CD4-positive, alpha-beta T cell treated with Interleukin-15 for 4 hours (primary cell): ENCODE measurements at places on chromosomes 16 and 17.
A peak's percentile ranks its signal among the peaks of the same experiment; 100 is the strongest.

- DNase-seq = no peak
Measured at GRCh38 chr17:50382931-50383330, 9.9 kb downstream of the EME1 start.

DNA sequence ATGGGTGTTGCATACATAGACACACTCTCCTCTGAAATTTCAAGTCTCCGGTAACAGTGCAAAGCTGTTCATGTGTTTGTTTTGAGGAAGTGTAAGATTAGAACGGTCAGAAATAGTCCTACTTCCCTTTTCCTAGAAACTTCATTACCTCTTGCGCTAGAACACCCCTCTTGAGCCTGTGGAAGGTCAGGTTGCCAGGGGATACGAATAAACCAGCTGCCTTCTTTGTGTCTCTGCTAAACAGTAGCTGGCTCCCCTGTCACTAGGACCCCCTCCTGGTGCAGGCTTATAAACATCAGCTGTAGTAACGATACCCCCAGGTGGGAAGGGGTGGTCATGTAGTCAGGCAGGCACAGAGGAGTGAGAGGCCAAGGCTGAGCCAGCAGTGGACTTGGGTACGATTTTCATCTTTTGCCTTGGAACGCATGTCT, 113.4 kb upstream of the RCVRN start:
- DNase-seq = no peak

GRCh38 chr16:80079072-80079471, 461.7 kb upstream of the DYNLRB2 start:
- no peak for DNase-seq

- peak; percentile 60 for DNase-seq
Measured at GRCh38 chr17:57955183-57955931, at the start of gene CUEDC1. Gene CUEDC1, minus strand, starts transcription at chr17:57955412. Its CDS starts 69,848 bp downstream, at chr17:57885564.

DNA sequence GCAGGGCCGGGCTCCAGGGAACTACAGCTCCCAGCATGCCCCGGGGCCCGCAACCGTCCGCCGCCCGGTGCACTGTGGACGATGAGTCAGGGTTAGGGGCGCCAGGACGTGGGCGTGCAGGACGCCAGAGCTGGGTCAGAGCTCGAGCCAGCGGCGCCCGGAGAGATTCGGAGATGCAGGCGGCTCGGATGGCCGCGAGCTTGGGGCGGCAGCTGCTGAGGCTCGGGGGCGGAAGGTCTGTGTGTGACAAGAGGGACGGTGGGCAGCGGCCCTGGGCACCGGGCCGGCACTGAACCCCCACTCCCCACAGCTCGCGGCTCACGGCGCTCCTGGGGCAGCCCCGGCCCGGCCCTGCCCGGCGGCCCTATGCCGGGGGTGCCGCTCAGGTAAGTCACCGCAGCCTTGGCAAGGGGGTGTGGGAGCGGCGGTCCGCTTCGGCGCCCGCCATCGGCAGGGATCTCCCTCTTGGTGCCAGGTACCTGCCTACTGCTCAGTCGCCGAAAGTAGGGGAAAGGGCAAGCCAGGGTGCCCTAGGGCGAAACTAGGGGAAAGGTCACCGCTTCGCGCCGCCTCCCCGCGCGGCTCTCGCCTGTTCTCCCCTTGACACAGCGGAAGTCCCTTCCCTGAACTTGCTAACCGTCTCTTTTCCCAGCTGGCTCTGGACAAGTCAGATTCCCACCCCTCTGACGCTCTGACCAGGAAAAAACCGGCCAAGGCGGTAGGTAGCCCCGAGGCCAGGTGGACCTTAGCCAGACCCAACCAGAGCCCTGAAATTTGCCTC, at the start of the genes ACADVL and DLG4:
TSS of gene ACADVL (plus strand) at position 127 of the 781 bp plus-strand sequence. CDS start at position 174, 47 bp downstream.
TSS of gene DLG4 (minus strand) at position 25 of the 781 bp plus-strand sequence.
- DNase-seq = peak; percentile 83

DNA sequence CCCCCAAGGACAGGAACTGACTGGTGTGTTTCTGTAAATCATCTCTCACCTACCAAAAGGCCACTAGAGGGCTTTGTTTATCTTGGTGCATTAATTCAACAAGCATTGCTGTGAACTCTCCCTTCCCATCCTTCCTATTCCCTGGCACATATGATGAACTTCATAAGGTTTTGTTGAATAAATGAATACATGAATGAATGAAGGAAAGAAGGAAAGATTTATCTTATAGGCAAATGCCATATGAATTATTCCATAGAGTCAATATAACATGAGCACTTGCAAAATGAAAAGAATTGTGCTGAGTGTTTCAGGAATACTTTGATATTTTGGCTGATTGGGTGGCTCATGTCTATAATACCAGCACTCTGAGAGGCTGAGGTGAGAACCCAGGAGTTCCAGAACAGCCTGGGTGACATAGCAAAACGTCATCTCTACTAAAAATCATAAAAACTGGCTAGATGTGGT, 4.3 kb downstream of the SPDYE4 start:
- peak; percentile 10 for DNase-seq

DNA sequence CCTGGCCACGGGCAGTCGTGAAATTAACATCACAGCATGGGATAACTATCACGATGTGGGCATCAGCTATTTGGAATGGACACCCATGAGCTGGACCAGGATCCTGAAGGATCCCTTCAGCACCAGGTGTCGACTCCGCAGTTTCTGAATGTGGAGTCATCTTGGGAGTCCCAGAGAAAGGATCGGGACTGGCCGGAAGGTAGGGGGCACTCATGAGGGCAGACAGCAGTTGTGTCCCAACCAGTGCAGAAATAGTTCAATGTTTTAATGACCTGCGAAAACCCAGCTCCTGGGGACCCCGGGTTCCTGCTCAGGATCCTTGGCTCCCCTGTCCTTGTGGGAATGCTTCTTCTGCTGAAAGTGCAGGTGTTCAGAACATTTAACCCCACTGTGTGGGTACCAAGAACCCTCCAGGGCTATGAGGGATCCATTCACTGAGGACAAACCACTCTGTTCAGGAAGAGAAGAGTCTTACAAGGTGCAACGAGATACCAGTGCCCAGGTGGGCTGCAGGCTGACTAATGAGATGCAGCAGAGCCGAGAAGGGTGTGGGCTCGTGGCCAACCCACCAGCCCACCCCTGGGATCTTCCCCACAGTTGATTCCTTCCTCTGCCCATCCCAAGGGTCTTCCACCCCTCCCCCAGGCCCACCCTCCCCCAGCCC, 154.8 kb downstream of the SALL1 start:
- no peak for DNase-seq

- DNase-seq = no peak
Measured at GRCh38 chr16:24372824-24373223, 116.7 kb downstream of the CACNG3 start.

DNA sequence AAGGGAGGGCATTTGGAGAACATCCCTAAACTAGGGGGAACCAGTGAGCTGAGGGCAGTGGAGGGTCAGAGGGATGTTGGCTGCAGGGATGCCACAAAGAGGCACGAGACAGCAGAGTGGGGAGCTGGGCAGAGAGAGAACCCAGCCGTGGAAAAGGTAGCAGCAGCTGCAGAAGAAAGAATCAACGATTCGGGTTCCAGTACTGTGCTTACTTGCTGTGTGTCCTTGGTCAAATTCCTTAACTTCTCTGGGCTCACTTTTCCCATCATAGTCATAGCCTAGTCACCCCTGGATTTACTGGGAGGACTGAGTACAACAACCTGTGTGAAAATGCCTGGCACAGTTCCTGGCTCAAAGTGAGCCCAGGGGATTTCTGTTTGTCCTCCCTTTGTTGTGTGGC, 12.8 kb upstream of the MMP2 start:
- DNase-seq = no peak

GRCh38 chr17:10618202-10618635, 38.9 kb downstream of the MYH3 start:
- DNase-seq = peak; percentile 59

DNA sequence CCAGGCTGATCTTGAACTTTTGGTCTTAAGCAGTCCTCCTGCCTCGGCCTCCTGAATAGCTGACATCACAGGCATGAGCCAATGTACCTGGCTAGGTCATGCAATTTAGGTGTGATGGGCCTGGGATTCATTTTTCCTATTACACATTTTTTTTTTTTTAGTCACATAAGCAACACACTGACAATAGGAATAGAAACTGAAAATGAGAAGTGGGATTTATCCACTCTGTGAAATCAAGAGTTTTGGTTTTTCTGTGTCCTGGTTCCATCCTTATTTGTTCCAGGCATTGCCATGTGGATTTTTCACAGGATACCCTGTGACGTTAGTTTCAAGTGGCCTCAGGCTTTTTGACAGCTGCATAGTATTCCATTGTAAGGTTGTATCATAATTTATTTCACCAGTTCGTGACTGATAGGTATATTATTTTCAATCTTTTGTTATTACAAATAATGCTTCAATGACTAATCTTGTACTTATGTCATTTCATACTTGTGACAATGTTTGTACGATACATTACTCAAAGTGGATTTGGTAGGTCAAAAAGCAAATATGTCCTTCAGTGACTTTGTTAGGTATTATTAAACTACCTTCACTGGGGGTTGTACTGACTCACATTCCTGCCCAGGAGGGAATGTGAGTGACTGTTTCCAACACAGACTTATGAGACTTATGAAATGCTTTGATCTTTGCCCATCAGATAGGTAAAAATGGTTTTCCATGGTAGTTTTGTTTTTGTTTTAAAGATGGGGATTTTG, 10.6 kb downstream of the ADCY7 start:
- peak; percentile 40 for DNase-seq

GRCh38 chr17:72171703-72172667, 51.2 kb downstream of the SOX9 start:
- DNase-seq = no peak

- DNase-seq = no peak
Measured at GRCh38 chr17:16929035-16929680, 42.8 kb downstream of the TNFRSF13B start.

GRCh38 chr17:43010667-43011308, 4.2 kb downstream of the IFI35 start:
- DNase-seq = no peak

DNA sequence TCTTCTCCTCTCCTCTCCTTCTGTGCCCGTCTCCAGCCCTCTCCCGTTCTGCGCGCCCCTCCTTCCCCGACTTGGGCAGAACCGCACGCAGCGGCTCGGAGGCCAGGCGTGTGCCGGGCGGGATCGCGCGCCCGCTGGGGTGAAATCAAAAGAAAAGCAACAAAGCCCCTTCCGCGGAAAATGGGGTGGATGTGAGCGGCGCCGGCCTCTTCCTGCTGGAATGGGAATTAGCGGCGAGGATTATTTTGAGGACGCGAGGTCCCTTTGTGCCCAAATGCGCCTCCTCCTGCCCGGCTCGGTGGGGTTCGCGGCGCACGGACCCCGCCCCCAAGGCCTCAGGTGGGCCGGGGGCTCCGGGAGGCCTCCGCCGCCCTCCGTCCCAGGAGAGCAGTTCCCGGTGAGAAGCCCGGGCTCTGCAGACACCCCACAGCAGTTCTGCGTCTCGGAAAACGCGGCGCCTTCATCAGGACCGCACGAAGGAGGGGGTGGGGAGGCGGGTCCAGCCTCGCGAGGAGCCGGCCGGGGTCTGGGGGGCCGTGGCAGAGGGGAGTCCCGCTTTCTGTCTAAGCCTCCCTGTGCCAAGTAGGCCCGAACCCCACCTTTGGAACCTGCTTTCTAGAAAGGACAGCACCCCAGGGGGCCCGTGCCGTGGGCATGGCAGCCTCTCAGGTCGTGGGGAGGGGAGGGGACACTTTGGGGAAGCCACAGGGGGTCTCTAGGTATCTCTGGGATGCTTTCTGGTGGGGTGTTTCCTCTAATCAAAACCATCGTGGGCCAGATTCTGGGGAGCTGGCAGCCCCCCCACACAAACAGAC, 91.0 kb upstream of the CBX4 start:
- no peak for DNase-seq

GRCh38 chr17:64320613-64321553, 57.8 kb upstream of the TEX2 start:
- DNase-seq = peak; percentile 62

GRCh38 chr17:68831170-68831569, 124.0 kb downstream of the ABCA8 start:
- DNase-seq = no peak

GRCh38 chr16:8647721-8648318, 26.3 kb downstream of the METTL22 start:
- DNase-seq = no peak

GRCh38 chr17:65074778-65075250, 18.3 kb upstream of the GNA13 start:
- no peak for DNase-seq

GRCh38 chr16:54633943-54634362, 296.7 kb upstream of the IRX5 start:
- DNase-seq = no peak

- no peak for DNase-seq
Measured at GRCh38 chr16:66774981-66775380, 23.6 kb upstream of the DYNC1LI2 start.

DNA sequence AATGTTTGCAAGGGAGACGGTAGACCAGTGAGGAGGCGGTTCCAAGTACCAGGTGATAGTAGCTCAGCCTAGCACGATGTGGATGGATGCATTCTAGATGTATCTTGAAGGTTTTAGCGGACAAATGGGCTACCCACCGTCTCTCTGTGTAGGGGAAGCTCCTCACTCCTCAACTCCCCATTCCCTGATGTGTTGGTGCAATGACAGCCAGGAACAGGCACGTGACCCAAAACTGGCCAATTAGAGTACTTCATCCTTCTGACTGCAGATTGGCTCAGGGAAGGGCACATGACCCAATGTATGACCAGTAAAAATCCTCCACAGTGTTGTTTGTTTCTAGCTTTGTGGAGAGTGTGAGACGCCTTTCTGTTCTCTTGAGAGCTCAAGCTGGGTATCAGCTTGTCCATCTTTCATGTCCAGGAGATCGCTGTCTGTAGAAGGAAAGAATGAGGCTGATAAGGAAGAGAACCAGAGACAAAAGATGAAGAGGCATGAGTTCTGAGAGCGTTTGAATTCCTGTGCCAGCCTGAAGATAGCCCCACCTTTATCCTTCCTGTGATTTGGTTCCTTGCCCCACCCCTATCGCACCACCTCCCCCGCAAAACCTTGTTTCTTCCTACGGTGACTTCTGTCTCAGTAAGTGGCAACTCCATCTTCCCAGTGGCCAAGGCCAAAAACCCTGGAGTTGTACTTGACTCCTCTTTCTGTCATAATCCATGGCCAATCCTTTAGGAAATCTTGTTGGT, 2.3 kb upstream of the BORCS6 start:
- DNase-seq = peak; percentile 78

GRCh38 chr16:24538756-24539294, 541 bp upstream of the RBBP6 start:
- DNase-seq = no peak

- no peak for DNase-seq
Measured at GRCh38 chr17:5919089-5919488, 151.1 kb upstream of the WSCD1 start.

- no peak for DNase-seq
Measured at GRCh38 chr16:86029131-86029741, 130.3 kb downstream of the IRF8 start.

DNA sequence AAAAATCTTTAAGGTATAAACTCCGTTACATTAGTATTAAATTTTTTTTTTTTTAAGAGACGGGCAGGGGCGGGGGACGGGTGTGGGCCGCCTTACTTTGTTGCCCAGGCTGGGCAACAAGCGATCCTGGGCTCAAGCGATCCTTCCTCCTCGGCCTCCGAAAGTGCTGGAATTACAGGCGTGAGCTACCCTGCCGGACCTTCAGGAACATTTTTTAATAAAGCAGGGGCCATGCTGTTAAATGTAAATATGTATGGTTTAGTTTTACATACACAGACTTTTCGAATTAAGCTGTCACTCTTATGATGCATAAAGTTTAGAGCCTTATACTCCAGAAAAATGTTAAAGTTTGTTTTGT, 2.4 kb downstream of the PPM1D start:
- DNase-seq = no peak
